HCT116 (cell line): ENCODE measurements at places on chromosomes 2 and 18. TPM values are rescaled to one million over a fixed set of nuclear protein-coding genes. Genes with fewer than 3 reads are reported as not detected.

PAX3 gene
- not detected for total RNA-seq

ZNF2 gene
- 3.4 TPM for total RNA-seq

CFAP65 gene
- 0.52 TPM for total RNA-seq

GRCh38 chr2:209351636-209352035 is 72.2 kb upstream of the MAP2 start:
- no peak for DNase-seq

- no peak for DNase-seq
These were observed 105.3 kb upstream of the TTN start for GRCh38 chr2:178912416-178913048.

DNA sequence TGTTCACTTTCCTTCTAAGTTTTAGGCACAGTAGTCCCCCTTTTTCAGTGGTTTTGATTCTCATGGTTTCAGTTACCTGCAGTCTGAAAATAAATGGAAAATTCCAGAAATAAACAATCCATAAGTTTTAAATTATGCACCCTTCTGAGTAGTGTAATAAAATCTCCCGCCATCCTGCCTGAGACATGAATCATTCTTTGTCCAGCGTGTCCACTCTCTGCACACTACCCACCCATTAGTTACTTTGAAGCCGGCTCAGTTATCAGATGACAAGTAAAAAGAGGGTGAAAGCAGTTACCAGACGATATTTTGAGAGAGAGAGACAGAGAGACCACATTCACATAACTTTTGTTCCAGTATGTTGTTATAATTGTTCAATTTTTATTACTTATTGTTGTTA is 400.5 kb downstream of the TMX3 start:
- DNase-seq = no peak

DNA sequence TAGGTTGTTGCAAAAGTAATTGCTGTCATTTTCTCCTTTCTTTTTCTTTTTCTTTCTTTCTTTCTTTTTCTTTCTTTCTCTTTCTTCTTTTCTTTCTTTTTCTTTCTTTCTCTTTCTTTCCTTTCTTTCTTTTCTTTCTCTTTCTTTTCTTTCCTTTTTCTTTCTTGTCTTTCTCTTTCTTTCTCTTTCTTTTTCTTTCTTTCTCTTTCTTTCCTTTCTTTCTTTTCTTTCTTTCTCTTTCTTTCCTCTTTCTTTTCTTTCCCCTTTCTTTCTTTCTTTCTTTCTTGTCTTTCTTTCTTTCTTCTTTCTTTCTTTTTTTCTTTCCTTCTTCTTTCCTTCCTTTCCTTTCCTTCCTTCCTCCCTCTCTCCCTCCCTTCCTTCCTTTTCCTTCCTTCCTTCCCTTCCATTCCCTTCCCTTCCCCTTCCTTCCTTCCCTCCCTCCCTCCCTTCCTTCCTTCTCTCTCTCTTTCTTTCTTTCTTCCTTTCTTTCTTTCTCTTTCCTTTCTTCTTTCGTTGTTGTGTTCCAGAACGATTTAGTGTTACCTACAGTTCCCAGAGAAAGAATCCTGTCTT is 178.9 kb downstream of the RPIA start:
- no peak for DNase-seq

- no peak for DNase-seq
These were observed 480.6 kb downstream of the SPAG16 start for GRCh38 chr2:213764849-213765248.

GRCh38 chr2:24613154-24613814 is 122.2 kb downstream of the NCOA1 start:
- peak; percentile 24 for DNase-seq

GRCh38 chr2:98870516-98871158 is 65.4 kb downstream of the CRACDL start:
- DNase-seq = no peak

DNA sequence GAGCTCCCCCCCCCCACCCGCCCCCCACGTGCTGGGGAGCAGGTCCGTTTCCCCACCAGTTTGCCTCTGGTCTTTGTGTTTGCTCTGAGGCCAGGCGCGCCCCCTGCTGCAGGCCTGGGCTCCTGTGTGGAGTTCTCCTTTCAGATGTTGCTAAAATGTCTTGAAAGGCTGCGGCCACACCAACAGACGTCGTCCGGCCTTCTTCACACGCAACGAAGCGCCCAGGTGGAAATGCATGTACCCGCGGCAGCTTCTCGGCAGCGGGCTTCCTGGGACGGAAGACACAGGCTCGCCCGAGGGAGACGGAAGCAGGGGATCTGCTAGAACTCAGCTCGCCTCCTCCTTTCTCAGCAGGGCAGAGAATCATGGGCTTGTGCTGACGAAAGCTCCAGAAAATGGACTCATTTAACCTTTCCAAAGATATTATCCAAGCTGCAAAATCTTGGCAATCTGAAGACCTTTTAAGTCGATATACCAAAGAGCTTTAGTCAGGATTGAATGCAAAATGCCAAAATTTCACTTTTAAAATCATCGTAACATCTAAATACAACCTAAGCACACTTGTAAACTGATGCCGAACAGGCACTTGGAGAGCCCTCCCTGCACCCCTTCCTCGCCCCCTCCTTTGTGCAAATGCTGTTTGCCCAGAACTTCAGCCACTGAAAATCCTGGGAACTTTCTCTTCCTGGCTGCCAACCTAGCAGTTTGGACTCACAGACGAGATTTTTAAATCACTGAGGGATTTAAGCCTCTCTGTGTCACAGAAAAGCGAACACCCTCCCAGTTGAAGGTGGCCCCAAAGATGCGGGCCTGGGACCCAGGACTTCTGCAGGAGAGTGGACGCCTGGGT is 125.5 kb upstream of the ZNF516 start:
- DNase-seq = peak; percentile 34

GRCh38 chr2:151569167-151569566 is 159.5 kb downstream of the RIF1 start:
- DNase-seq = no peak

- DNase-seq = no peak
These were observed 76.9 kb downstream of the NDUFA10 start for GRCh38 chr2:239948100-239948881.

GRCh38 chr2:197312186-197312585 is 1.6 kb upstream of the ANKRD44 start:
- no peak for DNase-seq

DNA sequence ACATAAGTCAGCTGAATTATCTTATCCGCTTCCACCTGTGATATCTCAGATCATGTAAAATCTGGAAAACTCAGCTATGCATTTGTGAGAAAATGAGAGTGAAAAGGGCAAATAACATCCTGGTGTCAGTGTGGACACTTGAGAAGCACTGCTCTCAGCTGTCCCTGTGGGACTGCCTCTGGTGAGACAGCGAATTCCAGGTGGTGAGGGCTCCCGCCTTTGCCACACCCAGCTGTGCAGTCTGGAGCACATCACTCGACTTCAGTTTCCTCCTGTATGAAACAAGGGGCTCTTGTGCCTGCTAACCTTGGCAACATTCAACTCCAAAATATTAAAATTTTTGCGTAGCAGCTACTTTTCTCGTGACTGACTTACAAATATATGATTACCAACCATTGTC is 194.9 kb upstream of the BOD1L2 start:
- no peak for DNase-seq
